HTR-8/SVneo (cell line): ENCODE measurements at places on chromosomes 3 and 15.
A peak's percentile ranks its signal among the peaks of the same experiment; 100 is the strongest.

GRCh38 chr3:73885862-73886261 is 261.1 kb upstream of the PDZRN3 start:
- DNase-seq, result no peak

- no peak for DNase-seq
Observed at GRCh38 chr3:71414189-71414927, 169.2 kb downstream of the FOXP1 start.

- no peak for DNase-seq
Observed at GRCh38 chr3:101262393-101263240, 57.8 kb downstream of the IMPG2 start.

DNA sequence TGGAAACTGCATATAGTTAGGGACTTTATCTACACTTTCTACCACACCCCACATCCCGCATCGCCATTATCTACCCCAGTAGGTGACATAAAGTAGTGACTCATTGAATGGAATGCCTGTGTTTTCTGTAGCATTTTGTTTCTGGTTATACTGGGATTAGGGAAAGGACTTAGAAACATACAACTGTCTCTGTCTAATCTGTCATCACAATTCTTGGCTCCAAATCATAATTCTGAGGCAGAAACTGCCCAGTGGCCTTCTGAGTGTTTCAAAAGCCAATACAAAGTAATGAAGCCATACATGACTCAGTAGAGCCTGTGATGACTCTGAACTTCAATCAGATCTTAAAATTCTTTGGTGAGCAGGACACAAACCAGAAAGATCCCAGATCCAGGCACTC is 115.7 kb upstream of the CHRM5 start:
- peak; percentile 11 for DNase-seq

DNA sequence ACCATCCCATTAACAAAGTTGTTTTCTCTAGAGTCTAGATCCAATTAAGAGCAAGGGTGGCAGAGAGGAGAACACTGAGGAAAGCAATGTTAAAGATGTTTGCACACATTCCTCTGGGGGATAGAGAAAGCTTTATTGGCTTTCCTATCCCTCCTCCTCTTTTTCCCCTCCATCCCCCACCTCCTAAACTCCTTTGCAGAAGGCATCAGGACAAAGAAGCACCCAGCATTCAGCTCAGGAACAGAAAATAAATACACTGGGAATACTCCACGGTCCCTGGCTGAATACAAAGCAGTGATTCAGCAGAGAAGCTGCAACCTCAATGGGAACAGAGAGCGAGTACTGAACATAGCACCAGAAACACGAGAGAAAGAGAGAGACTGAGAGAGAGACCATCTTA is 21.9 kb downstream of the LSAMP start:
- DNase-seq, result no peak

GRCh38 chr3:59997583-59997982 is 947.8 kb upstream of the CFAP20DC start:
- no peak for DNase-seq

DNA sequence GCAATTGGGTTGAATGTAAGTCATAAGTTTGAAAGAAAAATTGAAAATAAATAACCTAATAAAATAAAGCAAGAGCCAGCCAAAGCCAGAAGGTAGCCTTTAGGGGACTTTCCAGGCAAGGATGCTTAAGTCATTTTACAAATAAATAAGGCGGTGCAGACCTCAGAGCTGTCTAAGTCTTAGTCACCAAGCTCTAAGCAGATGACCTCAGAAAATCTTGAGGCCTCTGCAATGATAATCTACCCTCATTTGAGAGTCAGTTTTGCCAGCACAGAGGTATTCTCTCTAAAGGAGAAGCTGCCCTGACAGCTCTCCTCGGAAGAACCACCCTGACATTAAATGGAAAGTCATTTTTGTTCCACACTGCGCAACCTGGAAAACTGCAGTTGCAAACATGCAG is 113.9 kb downstream of the OXNAD1 start:
- no peak for DNase-seq

DNA sequence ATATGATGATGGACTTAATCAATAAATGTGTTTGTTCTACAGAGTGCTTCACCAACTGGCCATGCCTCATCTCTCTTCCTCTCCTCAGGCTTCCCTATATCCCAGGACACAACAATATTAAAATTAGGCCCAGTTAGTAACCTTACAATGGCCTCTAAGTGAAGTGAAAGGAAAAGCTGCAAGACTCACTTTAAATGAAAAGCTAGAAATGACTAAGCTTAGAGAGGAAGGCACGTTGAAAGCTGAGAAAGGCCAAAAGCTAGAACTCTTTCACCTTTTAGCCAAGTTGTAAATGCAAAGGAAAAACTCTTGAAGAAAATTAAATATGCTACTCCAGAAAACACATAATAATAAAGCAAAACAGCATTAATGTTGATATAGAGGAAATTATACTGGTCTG is 1010.3 kb downstream of the NAALADL2 start:
- DNase-seq, result no peak

DNA sequence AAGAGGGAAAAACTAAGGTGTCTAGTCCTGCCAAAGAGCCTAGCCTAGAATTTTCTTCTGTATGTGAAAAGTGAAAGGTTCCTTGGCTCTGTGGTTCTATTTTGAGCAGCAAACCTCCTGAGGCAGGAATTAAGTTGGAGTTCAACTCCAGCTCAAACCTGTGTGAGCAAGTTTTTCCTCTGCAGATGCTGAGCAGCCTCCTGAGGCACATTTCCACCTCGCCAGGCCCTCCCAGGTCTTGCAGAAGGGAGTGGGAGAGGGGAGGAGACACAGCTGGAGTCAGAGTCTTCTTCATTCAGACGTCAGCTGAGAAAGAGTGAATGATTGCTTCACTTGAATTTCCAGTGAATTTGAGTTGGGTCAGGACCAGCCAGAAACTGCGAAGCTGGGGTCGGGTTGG is 69.5 kb upstream of the ETV5 start:
- DNase-seq, result no peak

GRCh38 chr3:186075489-186075888 is 33.4 kb downstream of the ETV5 start:
- no peak for DNase-seq

GRCh38 chr3:125128861-125129501 is 73.2 kb upstream of the HEG1 start:
- no peak for DNase-seq

GRCh38 chr3:85475346-85475745 is 516.6 kb downstream of the CADM2 start:
- DNase-seq, result no peak

- no peak for DNase-seq
Observed at GRCh38 chr3:102682741-102683140, 247.9 kb downstream of the ZPLD1 start.

DNA sequence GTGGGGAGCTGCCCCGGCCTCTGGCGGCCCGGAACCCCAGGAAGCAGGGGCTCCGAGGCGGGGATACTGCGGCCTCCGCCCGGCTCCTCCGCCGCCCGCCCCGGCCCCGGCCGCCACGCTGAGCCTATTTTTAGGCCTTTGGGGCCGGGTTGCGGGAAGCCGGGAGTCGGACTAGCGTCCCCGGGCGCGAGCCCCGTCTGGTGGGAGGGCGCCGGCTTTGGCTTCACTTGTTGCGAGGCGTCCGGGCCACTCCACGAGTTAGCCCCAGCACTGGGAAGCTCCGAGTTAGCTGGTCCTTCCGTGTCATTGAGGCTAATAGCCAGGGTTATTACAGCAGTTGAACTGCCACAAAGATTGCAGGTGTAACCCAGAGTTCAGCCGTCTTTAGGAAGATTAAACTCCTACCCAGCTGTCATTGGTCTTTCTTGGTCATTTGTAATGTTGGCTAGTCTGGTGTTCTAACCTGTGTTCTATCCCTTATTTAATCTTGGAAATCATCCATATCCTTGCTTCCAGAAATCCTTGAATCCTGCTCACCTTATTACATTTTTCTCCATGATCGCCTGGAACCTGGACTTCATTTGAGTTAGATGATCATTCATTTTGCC is 791 bp downstream of the GYG1 start:
- peak; percentile 23 for DNase-seq

DNA sequence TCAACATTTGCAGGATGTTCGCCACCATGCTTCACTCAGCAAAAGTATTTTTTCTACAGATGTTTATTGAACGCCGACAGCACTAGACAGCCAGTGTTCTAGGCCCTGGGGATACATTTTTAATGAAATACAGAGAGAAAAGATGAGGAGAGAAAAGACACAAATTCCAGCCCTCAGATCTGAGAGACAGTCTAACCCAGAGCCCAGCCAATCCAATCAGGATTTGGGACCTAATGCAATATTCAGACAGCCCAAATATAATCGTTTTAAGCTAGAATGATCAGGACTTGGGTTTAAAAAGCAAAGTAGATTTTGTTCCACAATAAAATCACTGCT is 174.8 kb downstream of the SLCO3A1 start:
- DNase-seq, result no peak

GRCh38 chr3:66588340-66588847 is 87.6 kb upstream of the LRIG1 start:
- no peak for DNase-seq

DNA sequence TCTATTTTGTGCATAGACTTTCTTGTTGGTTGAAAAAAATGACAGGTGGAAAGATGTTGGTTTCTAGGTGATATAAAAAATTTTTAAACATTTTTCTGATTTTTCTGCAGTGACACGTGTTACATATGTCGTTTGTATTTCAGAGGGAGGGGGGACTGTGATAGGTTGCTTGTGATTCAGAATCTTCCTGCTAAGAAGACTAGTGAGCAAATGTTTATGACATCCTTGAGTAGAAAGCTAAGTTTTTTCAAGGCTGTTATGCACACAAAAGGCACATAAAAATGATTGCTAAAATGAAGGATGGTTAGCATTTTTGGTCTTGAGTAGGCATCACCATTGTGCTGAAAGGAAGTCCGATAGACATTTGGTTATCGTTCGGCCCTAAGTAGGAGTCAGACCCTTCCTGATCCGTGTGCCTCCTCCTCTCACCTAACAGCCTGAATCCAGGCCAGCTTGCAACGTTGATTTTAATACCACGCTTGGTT is 1.5 kb downstream of the ZNF639 start:
- DNase-seq, result no peak

- no peak for DNase-seq
Observed at GRCh38 chr3:8503461-8503860, 1.8 kb downstream of the LMCD1 start.
